ENCODE measurements at places on chromosomes 4 and X.

DNA sequence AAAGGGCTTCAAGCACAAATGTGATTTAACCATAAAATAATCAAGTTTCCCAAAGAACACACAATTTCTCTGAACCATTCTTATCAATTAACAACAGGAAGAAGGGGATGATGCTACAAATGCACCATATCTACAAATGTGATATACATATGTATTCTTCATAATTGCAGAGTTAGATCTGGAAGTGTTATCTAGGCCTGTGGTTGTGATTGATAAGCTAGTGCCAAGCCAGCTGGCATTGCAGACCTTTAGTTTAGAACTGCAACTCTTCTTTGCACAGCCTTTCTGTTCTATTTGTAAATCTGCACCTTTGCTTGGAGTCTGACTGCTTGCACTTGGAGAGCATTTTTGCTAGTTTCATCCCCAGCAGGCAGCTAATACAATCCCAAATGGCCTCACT lies 145.5 kb upstream of the NPY2R start:
- no peak for ATAC-seq

- peak; percentile 10 for ATAC-seq
These were observed 835 bp downstream of the TMEM185A start for GRCh38 chrX:149630681-149631233.

- no peak for ATAC-seq
These were observed 13.3 kb upstream of the CENPU start for GRCh38 chr4:184747034-184747830.

GRCh38 chrX:70878902-70879301 lies 29.6 kb downstream of the TEX11 start:
- no peak for ATAC-seq

DNA sequence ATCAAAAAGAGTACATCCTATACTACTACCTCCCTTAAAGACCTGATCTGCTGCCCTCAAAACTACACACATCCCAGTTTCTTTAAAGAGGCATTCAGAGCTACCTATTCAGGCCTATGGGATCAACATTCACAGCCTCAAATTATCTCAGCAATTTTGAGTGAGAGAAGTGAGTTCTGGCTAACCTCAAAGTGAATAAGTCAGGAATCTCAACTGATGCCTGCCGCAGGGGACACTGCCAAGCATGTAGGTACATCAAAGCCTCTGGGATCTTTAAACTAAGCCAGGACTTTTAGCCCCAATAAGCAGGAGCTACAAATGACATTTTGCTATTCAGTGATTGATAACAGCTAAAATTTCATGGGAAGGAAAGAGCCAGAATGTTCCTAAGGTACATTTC lies 11.6 kb downstream of the GRPR start:
- ATAC-seq: no peak

DNA sequence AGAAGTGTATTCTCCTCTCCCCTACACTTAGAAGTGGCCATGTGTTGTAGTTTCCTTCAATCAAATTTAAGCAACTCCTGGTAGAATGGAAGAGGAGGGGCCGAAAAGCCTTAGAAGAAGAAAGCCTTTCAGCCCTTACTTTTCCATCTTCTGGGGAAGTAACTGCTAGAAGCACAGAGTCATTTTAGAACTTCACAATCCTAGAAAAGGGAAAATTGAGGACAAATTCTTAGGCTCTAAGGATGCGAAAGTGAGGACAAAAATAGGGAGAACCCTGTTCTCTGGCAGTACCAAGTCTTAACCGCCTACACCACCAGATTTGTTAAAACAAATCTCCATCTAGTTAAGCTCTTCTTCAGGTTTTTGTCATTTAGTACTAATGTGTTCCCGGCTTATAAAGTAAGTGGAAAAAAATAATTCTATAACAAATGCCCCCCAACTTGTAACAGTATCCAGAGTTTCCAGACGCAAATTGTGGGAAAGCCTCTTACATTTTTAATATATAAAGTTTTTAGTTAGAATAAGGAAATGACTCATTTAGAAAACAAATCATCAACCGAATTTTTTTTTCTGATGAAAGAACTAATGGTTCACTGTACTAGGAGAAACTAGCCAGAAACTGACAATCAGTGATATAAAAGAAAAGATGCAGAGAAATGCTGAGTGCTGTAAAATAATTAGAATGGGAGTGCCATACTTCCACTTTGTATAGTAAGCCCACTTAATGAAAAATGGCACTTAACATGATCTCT lies 76.0 kb downstream of the ARAP2 start:
- no peak for ATAC-seq

- no peak for ATAC-seq
These were observed 23.4 kb downstream of the TMEM164 start for GRCh38 chrX:110026099-110026844.

DNA sequence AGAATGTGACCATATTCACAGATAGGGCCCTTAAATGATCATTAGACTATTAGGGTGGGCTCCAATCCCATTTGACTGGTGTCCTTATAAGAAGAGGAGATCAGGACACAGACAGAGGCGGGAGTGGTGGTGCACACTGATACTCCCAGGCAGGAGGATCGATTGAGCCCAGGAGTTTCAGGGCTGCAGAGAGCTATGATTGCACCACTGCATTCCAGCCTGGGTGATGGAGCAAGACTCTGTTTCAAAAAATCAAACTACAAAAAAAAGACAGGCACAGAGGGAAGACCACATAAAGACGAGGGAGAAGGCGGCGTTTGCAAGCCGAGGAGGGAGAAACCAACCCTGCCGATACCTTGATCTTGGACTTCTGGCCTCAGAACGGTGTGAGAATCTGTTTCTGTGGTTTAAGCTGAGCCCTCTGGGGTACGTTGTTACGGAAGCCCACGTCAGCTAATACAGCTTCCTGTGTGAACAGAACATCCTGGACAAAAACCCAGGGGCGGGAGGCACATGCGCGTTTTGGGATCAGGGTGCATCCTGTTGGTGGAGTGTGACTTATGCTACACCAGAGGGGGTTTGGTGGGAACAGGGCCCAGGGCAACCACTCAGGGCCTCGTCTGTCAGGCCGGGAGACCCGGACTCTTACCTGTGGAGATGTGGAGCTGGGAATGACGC lies 211.8 kb upstream of the PSAPL1 start:
- no peak for ATAC-seq

GRCh38 chr4:56674984-56675383 lies 6.1 kb downstream of the HOPX start:
- no peak for ATAC-seq

- no peak for ATAC-seq
These were observed 1.9 kb downstream of the FOXP3 start for GRCh38 chrX:49262603-49263002.

DNA sequence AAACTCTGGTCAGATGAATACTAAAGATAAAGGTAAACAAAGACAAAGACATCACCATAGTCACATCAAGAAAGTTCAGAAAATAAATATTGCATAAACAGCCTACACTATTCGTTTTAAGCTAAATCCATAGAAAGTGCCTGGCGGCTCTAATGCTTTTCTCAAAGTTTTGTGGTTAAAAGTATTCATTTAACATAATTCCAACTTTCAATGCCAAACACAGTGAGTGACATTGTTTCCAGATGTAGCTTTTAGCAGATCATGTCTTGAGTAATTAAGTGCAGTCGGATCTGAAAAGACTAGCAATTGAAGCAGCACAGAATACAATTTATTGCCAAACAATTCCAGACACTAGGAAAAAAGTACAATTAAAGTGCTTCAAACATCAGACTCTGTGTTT lies 287.1 kb upstream of the ADGRL3 start:
- ATAC-seq: no peak

- no peak for ATAC-seq
These were observed 281.4 kb upstream of the FRG1 start for GRCh38 chr4:189659287-189659686.

GRCh38 chrX:110491846-110492620 lies 133.4 kb downstream of the RTL9 start:
- no peak for ATAC-seq

- ATAC-seq: no peak
These were observed 51.0 kb upstream of the CFAP47 start for GRCh38 chrX:35868501-35868900.

DNA sequence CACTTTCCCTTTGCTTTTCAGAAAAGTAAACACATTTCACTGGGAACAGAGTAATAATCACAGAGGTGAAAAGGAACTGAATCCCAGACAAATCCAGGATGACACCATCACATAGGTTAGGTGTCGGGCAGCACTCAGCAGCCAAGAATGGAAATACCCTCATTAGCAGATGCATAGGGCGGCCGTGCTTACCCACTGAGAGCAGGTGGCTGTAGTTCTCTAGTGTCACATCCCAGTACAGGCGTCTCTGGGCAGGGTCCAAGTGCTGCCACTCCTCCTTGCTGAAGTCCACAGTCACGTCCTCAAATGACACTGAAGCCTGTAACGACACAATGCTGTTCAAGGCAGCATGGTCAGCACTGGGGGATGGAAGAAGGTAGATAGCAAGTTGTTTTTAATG lies 26.9 kb downstream of the ZNF41 start:
- ATAC-seq: no peak

GRCh38 chrX:9525511-9526248 lies 60.8 kb downstream of the TBL1X start:
- ATAC-seq: no peak

GRCh38 chr4:22192084-22192511 lies 243.5 kb upstream of the KCNIP4 start:
- ATAC-seq: no peak

DNA sequence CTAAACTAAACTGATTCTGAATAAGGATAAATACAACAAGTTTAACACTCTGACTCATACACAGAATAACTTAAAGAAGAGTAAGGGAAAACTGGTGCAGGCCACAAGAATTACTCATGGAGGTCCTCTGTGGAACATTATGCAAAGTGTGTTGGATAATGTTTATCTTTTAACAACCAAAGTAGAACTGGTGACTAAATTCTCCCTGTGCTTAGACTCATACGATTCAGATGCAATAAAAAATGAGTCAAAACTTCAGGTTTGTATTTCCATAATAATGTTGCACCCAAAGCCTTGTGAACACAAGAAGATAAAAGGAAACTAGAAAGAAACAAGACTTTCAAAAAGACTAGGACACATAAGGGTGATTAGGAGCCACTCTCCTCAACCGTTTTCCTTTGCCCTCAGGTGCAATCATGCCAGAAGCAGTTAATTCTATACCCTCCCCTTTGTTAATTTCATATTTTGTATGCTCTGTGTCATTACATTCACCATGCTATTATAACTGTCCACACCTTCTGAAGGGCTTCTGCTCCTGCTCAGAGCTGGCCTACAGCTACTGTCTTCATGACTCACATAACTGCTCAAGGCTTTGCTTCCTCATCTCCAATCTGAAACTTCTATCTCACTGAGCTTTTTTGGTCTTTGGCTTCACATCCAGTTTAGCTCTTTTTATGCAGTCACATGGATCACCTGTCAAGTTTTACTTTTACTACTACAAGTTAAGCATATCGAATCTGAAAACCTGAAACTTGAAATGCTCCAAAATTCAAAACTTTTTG lies 60.2 kb downstream of the KCNIP4 start:
- ATAC-seq: no peak

DNA sequence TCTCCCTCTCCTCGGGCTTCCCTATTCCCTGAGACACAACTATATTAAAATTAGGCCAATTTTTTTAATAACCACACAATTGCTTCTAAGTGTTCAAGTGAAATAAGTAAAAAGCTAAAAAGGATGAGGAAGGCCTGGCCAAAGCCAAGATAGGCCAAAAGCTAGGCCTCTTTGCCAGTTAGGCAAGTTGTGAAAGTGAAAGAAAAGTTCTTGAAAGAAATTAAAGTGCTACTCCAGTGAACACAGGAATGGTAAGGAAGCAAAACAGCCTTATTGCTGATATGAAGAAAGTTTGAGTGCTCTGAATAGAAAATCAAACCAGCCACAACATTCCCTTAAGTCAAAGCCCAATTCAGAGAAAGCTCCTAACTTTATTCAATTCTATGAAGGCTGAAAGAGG lies 114.2 kb upstream of the FAT4 start:
- no peak for ATAC-seq

DNA sequence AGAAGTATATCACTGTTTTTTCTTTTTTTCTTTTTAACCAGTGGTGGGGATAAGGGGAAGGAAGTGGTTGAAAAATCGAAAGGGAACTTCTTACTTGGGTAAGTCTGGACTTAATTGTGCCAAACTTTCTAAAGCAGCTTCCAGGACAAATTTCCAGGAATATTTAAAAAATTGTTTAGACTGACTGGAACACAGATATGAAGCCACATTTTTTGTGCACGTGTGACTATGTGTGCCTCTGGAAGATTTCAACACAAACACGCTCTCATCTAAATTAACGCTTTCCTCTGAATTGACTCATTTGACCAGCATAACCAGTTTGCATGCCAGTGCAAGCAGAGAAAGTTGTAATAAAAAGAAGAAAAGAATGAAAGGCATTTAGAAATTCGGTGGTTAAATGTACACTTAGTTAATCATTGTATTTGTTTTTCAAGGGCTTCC lies 18.8 kb upstream of the YTHDC1 start:
- ATAC-seq: no peak

- no peak for ATAC-seq
These were observed 6.0 kb downstream of the BGN start for GRCh38 chrX:153500676-153501280.

DNA sequence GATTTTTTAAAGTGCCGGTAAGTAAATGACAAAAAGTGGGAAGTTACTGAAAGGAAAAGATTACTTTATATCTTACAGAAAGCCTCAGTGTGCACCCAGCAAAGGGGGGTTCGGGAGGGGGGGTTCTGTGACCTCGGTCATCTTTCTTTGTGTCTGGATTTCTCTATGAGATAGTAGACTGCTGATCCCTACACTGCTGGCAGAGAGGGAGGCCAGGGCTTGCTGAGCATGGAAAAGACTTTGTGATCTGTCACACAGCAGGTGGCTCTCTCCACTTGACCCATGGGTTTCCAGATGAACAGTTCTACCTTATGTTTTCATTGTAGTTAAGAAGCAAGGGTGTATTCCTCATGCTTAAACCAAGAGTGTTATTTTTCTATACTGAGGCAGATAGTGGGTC lies 475.6 kb downstream of the PCDH10 start:
- ATAC-seq: no peak

DNA sequence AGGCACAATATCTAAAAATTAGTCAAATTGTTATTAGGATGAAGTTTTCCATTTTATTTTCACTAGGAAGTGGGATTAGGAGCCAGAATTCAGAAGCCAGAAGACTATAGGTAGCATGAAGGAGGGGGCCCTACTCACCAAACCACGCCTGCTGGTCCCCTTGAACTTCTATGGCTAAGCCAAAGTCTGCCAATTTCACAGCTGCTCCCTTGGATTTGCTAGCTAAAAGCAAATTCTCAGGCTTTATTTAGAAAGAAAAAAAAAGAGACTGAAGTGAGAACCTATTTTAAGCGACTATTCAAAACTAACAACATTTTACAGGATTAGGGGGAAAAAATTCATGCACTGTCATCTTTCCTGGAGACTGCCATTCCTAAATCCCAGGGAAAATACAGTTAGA lies 224.3 kb downstream of the CAMK2D start:
- no peak for ATAC-seq
